ENCODE measurements at places on chromosomes 1 and 21.

- H3K4me3 ChIP-seq = no peak overlapping the region
- DNase-seq = no peak
- no peaks in the 10 kb centered on the region for H3K36me3 ChIP-seq
These were observed 41.9 kb upstream of the ELAVL4 start for GRCh38 chr1:50066806-50067205.

DNA sequence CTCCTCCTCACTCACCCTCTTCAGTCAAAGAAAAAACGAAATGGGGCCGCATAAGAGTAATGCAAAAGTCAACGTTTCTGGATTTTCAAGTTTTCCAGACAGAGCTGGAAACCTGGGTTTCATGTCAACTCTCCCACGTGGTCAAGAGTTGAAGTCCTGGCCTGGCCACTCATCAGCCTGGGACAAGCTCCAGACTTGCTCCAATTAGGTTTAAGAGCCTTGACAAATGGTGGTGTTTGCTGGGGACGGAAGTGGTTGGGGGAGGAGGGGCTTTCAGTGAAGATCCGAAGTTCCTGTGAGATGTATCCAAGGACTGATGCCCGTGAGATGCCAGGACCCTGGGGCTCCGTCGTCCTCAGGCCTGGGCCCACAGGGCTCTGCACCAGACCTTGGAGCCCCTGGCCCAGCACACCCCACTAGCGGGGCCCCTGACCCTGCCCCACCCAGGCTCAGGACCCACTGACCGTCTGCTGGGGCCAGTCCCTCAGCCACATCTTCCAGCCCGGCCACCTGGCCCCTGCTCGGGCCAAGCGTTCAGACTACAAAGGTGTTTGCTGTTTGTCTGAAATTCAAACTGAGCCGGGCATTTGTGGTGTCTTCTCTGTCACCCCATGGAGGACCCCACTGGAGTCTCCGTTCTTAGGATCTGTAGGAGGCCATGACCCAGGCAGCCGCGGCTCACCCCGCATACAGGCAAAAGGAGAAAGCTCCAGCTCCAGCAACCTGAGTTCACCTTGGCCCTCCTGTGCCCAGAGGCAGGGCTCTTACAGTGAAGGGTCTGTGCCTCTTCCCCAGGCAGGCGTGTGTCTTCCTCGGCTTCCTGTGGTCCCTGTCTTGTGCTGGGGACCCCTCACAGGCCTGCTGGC lies 53.3 kb downstream of the SIK1 start:
- no peak overlapping the region for H3K4me3 ChIP-seq
- no peak overlapping the region for H3K27ac ChIP-seq
- H3K36me3 ChIP-seq = no peaks in the 10 kb centered on the region
- no peaks in the 10 kb centered on the region for H3K27me3 ChIP-seq

- H3K27ac ChIP-seq = no peak overlapping the region
- peaks cover 16% of the 10 kb centered on the region for H3K36me3 ChIP-seq
- DNase-seq = no peak
- H3K27me3 ChIP-seq = peaks cover 88% of the 10 kb centered on the region
These were observed 5.9 kb upstream of the BARHL2 start for GRCh38 chr1:90722874-90723589.

- H3K36me3 ChIP-seq = peaks cover 4% of the 10 kb centered on the region
- DNase-seq = no peak
- H3K27me3 ChIP-seq = no peaks in the 10 kb centered on the region
- H3K27ac ChIP-seq = no peak overlapping the region
- H3K4me1 ChIP-seq = peaks cover 37% of the 10 kb centered on the region
- no peak overlapping the region for H3K4me3 ChIP-seq
These were observed 553 bp downstream of the TTF2 start for GRCh38 chr1:117060441-117061317.

- peak overlapping the region; percentile 93 for H3K4me3 ChIP-seq
- peak overlapping the region; percentile 76 for H3K27ac ChIP-seq
- H3K27me3 ChIP-seq = peaks cover 6% of the 10 kb centered on the region
- H3K4me1 ChIP-seq = peaks cover 30% of the 10 kb centered on the region
- peaks cover 23% of the 10 kb centered on the region for H3K36me3 ChIP-seq
- DNase-seq = no peak
These were observed 310 bp upstream of the SSR2 start for GRCh38 chr1:156021093-156021428.

- no peak for DNase-seq
- H3K4me3 ChIP-seq = no peak overlapping the region
These were observed 65.2 kb upstream of the GJA8 start for GRCh38 chr1:147837129-147837963.

DNA sequence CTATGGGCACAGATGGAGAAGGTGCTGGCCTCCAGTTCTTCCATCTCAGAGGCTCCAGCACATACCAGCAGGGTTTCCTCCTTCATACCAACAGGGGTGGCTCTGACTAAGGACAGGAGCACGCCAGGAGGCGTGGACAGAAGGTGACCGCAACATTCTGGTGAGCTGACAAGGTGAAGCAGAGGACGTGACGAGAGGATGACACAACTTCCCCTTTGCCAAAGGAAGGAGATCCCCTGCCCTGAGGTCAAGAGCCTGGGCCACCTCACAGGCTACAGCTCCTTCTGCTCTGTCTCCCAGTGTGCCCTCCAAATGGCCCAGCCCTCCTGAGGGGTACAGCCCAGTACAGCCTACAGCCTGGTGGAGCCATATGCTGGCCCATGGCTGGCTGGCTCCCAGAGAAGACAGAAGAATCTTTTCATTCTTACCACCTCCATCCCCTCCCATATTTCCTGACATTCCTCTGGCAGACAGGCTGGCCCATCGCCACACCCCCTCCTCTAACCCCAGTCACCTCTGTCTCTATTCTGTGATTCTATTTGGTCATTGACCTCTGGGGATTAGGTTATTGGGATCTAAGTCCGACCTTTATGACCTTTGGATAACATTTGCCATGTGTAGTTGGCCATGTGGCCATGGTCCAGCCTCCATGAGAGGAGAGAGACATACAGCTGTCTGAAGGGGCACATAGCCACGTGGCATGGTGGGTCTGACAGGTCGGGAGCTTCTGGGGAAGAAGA lies 5.1 kb upstream of the LAMB3 start:
- DNase-seq = peak; percentile 64
- peak overlapping the region; percentile 58 for H3K27ac ChIP-seq
- H3K4me1 ChIP-seq = peaks cover 7% of the 10 kb centered on the region
- H3K27me3 ChIP-seq = peaks cover 9% of the 10 kb centered on the region
- no peaks in the 10 kb centered on the region for H3K36me3 ChIP-seq

DNA sequence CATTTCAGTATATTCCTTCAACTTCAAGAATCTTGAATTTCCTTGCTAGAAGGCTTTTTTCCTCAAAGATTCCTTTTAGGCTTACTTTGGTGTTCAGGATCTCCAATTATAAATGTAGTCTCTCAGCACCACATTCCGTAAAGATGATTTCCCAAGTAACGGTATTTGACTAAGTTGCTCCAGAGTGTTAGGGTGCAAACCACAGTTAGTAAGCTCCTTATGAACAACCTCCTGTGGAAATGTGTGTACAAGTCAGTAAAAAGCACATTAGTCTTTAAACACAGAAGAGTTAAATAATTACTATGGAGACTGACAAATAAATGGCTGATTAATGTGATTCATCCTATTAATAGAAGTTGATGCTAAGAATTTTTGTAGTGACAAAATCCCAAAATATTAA lies 10.3 kb downstream of the DONSON start:
- H3K4me1 ChIP-seq = peaks cover 6% of the 10 kb centered on the region
- no peak overlapping the region for H3K27ac ChIP-seq
- no peaks in the 10 kb centered on the region for H3K27me3 ChIP-seq
- peaks cover 14% of the 10 kb centered on the region for H3K36me3 ChIP-seq
- H3K4me3 ChIP-seq = no peak overlapping the region
- no peak for DNase-seq

GRCh38 chr1:226226601-226227000 lies 3.1 kb downstream of the MIXL1 start:
- no peak overlapping the region for H3K27ac ChIP-seq
- no peak overlapping the region for H3K4me3 ChIP-seq
- no peak for DNase-seq
- H3K27me3 ChIP-seq = peaks cover 16% of the 10 kb centered on the region
- peaks cover 4% of the 10 kb centered on the region for H3K4me1 ChIP-seq

DNA sequence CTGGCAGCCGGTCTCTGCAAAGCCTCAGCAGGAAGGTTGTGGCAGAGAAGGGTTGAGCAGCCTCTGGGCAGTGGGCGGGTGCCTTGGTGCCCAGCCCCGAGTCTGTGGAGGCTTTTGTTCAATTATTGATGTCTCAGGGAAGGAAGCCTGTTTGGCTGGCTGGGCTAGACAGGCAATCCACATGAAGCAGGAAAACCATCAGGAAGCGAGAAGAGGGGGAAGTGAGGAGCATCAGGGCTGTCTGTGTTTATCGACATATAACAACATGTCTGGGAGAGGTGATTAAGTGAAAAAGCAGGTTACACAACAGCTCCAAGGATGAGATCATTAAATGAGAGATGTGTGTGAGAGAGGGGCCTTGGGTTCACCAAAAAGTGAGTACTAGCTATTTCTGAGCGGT lies 105.4 kb downstream of the UBE2U start:
- no peak for DNase-seq
- no peaks in the 10 kb centered on the region for H3K4me1 ChIP-seq
- H3K36me3 ChIP-seq = no peaks in the 10 kb centered on the region
- no peak overlapping the region for H3K27ac ChIP-seq

GRCh38 chr1:219692981-219693380 lies 80.1 kb upstream of the ZC3H11B start:
- DNase-seq = no peak
- H3K27me3 ChIP-seq = no peaks in the 10 kb centered on the region
- no peak overlapping the region for H3K4me3 ChIP-seq
- no peaks in the 10 kb centered on the region for H3K4me1 ChIP-seq
- no peak overlapping the region for H3K27ac ChIP-seq
- H3K36me3 ChIP-seq = no peaks in the 10 kb centered on the region

- H3K36me3 ChIP-seq = no peaks in the 10 kb centered on the region
- H3K27ac ChIP-seq = no peak overlapping the region
- H3K4me1 ChIP-seq = no peaks in the 10 kb centered on the region
- DNase-seq = no peak
- no peaks in the 10 kb centered on the region for H3K27me3 ChIP-seq
- no peak overlapping the region for H3K4me3 ChIP-seq
These were observed 143.5 kb downstream of the SLC30A10 start for GRCh38 chr1:219784660-219785381.

- H3K4me1 ChIP-seq = no peaks in the 10 kb centered on the region
- no peaks in the 10 kb centered on the region for H3K36me3 ChIP-seq
- no peak for DNase-seq
- no peaks in the 10 kb centered on the region for H3K27me3 ChIP-seq
- H3K4me3 ChIP-seq = no peak overlapping the region
These were observed 82.4 kb downstream of the WLS start for GRCh38 chr1:68149907-68150306.

- no peaks in the 10 kb centered on the region for H3K36me3 ChIP-seq
- no peaks in the 10 kb centered on the region for H3K4me1 ChIP-seq
- no peak overlapping the region for H3K27ac ChIP-seq
These were observed 143.0 kb upstream of the KCNK1 start for GRCh38 chr1:233470741-233471499.
